Sigmoid colon (tissue), 7 donors: ENCODE measurements at places on chromosomes 4 and X.

GRCh38 chr4:31088600-31089230 lies 368.5 kb downstream of the PCDH7 start:
- H3K27me3 ChIP-seq = no peaks in the 10 kb centered on the region
- no peaks in the 10 kb centered on the region for H3K36me3 ChIP-seq
- DNase-seq = no peak
- peak overlapping the region; percentile 15 for H3K27ac ChIP-seq
- no peak overlapping the region for H3K4me3 ChIP-seq

- no peaks in the 10 kb centered on the region for H3K27me3 ChIP-seq
- no peak for DNase-seq
- H3K4me1 ChIP-seq = no peaks in the 10 kb centered on the region
- H3K36me3 ChIP-seq = no peaks in the 10 kb centered on the region
These were observed 103.7 kb downstream of the SCD5 start for GRCh38 chr4:82694892-82695291.

GRCh38 chr4:7007944-7008343 lies 35.2 kb upstream of the TADA2B start:
- DNase-seq = no peak
- H3K36me3 ChIP-seq = no peaks in the 10 kb centered on the region
- H3K4me1 ChIP-seq = no peaks in the 10 kb centered on the region
- H3K27me3 ChIP-seq = no peaks in the 10 kb centered on the region
- H3K27ac ChIP-seq = no peak overlapping the region
- no peak overlapping the region for H3K4me3 ChIP-seq

- no peaks in the 10 kb centered on the region for H3K27me3 ChIP-seq
- H3K4me1 ChIP-seq = no peaks in the 10 kb centered on the region
- DNase-seq = no peak
- H3K27ac ChIP-seq = no peak overlapping the region
- no peak overlapping the region for H3K4me3 ChIP-seq
- H3K36me3 ChIP-seq = no peaks in the 10 kb centered on the region
These were observed 253.9 kb upstream of the PPARGC1A start for GRCh38 chr4:24143741-24144140.

DNA sequence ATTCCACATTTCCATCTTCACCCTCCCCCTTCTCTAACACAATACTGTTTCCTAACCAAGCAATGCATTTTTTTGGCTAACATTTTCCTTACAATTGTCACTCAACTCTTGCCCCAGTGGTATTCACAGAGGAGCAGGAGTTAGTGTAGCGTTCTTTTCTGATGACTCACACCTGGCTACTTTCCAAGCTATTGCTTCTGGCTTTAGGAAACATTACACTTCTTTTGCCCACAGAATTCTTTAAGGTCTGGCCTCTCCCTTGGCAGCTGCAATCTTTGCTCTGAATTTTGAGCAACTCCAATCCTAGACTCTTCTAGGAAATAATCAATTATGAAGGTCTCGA lies 27.5 kb upstream of the PDGFC start:
- DNase-seq = no peak
- peak overlapping the region; percentile 23 for H3K27ac ChIP-seq
- H3K4me3 ChIP-seq = no peak overlapping the region
- H3K27me3 ChIP-seq = no peaks in the 10 kb centered on the region
- no peaks in the 10 kb centered on the region for H3K36me3 ChIP-seq

- peaks cover 53% of the 10 kb centered on the region for H3K4me1 ChIP-seq
- H3K4me3 ChIP-seq = no peak overlapping the region
- H3K27ac ChIP-seq = peak overlapping the region; percentile 82
- H3K27me3 ChIP-seq = no peaks in the 10 kb centered on the region
These were observed 87.0 kb downstream of the SYNPO2 start for GRCh38 chr4:118975449-118976192.

- no peaks in the 10 kb centered on the region for H3K4me1 ChIP-seq
- H3K4me3 ChIP-seq = peak overlapping the region; percentile 58
- H3K27ac ChIP-seq = peak overlapping the region; percentile 91
- H3K36me3 ChIP-seq = no peaks in the 10 kb centered on the region
- no peaks in the 10 kb centered on the region for H3K27me3 ChIP-seq
These were observed 1.5 kb upstream of the ASMTL start for GRCh38 chrX:1453951-1454785.

- no peaks in the 10 kb centered on the region for H3K27me3 ChIP-seq
- no peaks in the 10 kb centered on the region for H3K4me1 ChIP-seq
- DNase-seq = no peak
- no peak overlapping the region for H3K4me3 ChIP-seq
- no peaks in the 10 kb centered on the region for H3K36me3 ChIP-seq
- no peak overlapping the region for H3K27ac ChIP-seq
These were observed 6.9 kb downstream of the FGF13 start for GRCh38 chrX:138704596-138704995.

GRCh38 chr4:168361365-168362024 lies 42.9 kb upstream of the DDX60 start:
- no peak overlapping the region for H3K4me3 ChIP-seq
- H3K36me3 ChIP-seq = no peaks in the 10 kb centered on the region
- H3K27me3 ChIP-seq = no peaks in the 10 kb centered on the region
- no peak overlapping the region for H3K27ac ChIP-seq
- H3K4me1 ChIP-seq = no peaks in the 10 kb centered on the region

- H3K27me3 ChIP-seq = no peaks in the 10 kb centered on the region
- no peak overlapping the region for H3K4me3 ChIP-seq
- DNase-seq = no peak
- no peaks in the 10 kb centered on the region for H3K4me1 ChIP-seq
These were observed 317.1 kb downstream of the DCTD start for GRCh38 chr4:182600093-182600492.

DNA sequence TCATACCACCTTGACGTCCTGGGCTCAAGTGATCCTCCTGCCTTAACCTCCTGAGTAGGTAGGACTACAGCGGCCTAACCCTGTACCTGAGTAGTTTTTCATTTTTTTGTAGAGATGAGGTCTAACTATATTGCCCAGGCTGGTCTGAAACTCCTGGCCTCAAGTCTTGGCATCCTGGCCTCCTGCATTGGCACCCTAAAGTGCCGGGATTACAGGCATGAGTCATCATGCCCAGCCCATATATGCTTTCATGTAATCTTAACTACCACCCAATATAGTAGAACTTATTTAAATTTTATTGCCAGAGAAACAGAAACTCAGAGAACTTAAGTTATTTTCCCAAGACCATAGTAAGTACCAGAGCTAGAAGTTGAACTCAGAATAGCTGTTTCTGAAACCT lies 27.1 kb downstream of the AFM start:
- no peak overlapping the region for H3K4me3 ChIP-seq
- no peak overlapping the region for H3K27ac ChIP-seq
- no peaks in the 10 kb centered on the region for H3K4me1 ChIP-seq
- no peaks in the 10 kb centered on the region for H3K36me3 ChIP-seq
- DNase-seq = no peak

DNA sequence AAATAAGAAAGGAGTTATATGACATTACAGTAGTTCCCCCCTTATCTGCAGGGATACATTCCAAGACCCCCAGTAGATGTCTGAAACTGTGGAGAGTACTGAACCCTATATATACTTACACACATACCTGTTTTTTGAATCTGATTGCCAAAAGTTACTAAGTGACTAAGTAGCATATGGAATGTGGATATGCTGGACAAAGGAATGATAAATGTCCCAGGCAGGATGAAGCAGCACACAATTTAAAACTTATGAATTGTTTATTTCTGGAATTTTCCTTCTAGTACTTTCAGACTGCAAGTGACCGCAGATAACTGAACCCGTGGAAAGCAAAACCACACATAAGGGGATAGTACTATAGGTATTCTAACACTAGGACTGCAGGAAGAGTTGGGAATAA lies 22.7 kb downstream of the UGDH start:
- H3K4me1 ChIP-seq = no peaks in the 10 kb centered on the region
- no peak overlapping the region for H3K4me3 ChIP-seq
- no peaks in the 10 kb centered on the region for H3K27me3 ChIP-seq
- DNase-seq = no peak

DNA sequence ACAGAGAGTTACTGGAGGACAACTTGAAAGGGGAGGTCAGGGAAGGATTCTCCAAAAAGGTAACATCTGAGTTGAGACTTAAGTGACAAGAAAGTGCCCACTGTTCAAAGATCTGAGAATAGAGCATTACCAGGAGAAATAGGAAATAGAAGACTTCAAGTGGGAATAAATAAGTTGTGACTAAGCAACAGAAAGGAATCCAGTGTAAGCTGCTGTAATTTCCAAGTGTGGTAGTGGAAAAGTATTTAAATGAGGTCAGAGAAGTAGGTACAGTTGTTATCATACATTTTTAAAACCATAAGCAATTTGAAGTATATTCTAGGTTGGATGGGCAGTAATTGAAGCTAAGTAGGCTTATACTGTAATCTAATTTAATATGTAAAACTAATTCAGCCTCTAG lies 211.9 kb downstream of the FBXO8 start:
- H3K27ac ChIP-seq = no peak overlapping the region
- H3K4me1 ChIP-seq = peaks cover 17% of the 10 kb centered on the region
- no peak for DNase-seq
- no peak overlapping the region for H3K4me3 ChIP-seq

DNA sequence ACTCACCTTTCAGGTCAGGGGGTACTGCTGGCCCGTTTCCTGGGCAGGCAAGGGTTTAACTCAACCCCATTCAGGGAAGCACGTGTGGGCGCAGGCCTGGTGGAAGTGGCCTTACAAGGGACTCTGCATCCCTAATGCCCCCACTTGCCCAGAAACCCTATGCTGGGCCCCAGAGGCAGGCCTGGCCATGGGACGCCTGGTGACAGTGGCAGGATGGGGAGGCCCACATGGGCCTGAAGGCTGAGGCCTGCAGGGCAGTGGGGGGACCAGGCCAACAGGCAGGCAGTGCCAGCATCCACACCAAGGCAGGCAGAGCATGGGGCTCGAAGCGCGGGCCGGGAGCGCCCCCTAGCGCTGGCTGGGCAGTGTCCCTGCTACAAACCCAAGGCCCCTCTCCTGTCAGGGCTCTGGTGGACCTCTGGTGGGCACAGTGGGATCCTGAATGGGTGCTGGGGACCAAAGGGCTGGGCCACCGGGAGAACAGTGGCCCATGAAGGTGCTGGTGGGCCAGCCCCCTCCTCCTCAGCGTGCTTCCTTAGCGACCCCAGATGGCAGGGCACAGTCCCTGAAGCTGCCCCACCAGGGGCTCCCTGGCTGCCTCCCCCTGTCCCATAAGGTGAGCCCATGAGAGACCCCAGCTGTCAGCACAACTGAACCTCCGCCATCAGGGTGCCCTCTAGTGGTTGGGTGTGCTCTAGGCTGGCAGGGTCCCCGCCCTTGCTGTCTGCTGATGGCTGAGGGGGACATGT lies 16.8 kb downstream of the FGFR3 start:
- DNase-seq = peak; percentile 80
- no peak overlapping the region for H3K27ac ChIP-seq
- peaks cover 22% of the 10 kb centered on the region for H3K4me1 ChIP-seq
- peaks cover 2% of the 10 kb centered on the region for H3K36me3 ChIP-seq
- no peaks in the 10 kb centered on the region for H3K27me3 ChIP-seq
- no peak overlapping the region for H3K4me3 ChIP-seq

DNA sequence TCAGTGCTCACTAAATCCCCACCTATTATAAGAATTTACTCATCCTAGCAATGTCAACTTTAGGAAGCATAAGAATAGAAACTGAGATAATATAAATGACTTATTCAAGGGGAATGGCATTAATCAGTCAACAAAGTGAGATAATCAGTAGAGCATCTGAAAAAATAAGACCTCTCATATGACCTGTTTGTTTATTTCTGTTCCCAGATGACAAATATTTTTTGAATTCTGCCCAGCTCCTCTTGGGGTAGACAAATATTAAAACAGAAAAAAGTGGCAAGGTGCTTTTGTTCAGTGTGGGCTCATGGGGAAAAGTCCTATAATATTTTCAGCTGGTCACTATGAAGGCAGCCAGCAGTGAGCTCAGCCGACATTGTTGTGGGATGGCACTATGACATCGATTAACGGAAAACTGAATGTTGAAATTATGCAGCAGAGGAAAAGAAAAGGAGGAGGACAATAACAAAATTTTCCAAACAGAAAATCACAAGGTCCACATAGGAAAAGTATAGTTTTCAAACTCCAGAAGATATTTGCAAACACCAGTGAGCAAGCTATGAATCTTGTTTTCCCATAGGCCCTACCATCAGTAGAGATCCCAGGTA lies 109.6 kb downstream of the ANXA3 start:
- no peak overlapping the region for H3K4me3 ChIP-seq
- H3K27me3 ChIP-seq = no peaks in the 10 kb centered on the region
- H3K27ac ChIP-seq = peak overlapping the region; percentile 48
- H3K36me3 ChIP-seq = no peaks in the 10 kb centered on the region
- H3K4me1 ChIP-seq = no peaks in the 10 kb centered on the region

- H3K4me3 ChIP-seq = peak overlapping the region; percentile 12
- no peaks in the 10 kb centered on the region for H3K4me1 ChIP-seq
- no peaks in the 10 kb centered on the region for H3K36me3 ChIP-seq
- no peak overlapping the region for H3K27ac ChIP-seq
- peaks cover 23% of the 10 kb centered on the region for H3K27me3 ChIP-seq
These were observed 52.4 kb upstream of the TMEM33 start for GRCh38 chr4:41882625-41883347.

DNA sequence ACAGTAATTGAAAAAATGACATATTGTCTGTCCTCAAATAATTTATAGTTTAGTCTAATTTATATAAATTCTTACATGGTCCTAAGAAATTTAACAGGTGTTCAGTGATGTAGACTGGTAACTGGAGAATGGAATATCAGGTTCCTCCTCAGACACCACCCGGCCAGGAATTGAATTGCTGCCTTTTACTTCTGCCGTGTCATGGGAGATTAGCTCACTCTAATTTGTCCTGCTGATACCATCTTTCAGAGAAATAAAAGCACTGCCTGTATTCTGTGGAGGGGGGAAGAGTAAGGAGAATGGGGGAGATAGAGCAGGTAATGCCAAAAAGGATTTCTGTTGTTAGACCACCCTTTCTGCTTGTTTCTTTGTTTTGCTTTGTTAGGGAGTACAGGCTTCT lies 125.2 kb upstream of the KLHL4 start:
- H3K27ac ChIP-seq = no peak overlapping the region
- H3K4me1 ChIP-seq = no peaks in the 10 kb centered on the region
- no peaks in the 10 kb centered on the region for H3K36me3 ChIP-seq
- DNase-seq = no peak

GRCh38 chrX:104112326-104112951 lies at the start of gene ZCCHC18:
Gene ZCCHC18 (plus strand): TSS chrX:104112523. CDS start chrX:104114112, 1,589 bp downstream.
- no peaks in the 10 kb centered on the region for H3K27me3 ChIP-seq
- no peaks in the 10 kb centered on the region for H3K4me1 ChIP-seq

GRCh38 chr4:176309772-176310171 lies 10.0 kb upstream of the SPCS3 start:
- peaks cover 6% of the 10 kb centered on the region for H3K4me1 ChIP-seq
- H3K36me3 ChIP-seq = no peaks in the 10 kb centered on the region
- no peak overlapping the region for H3K4me3 ChIP-seq

GRCh38 chr4:161183729-161184128 lies 980.1 kb downstream of the FSTL5 start:
- no peaks in the 10 kb centered on the region for H3K36me3 ChIP-seq
- no peak overlapping the region for H3K27ac ChIP-seq
- DNase-seq = no peak
- no peaks in the 10 kb centered on the region for H3K27me3 ChIP-seq

GRCh38 chr4:95213366-95213765 lies 335.4 kb downstream of the UNC5C start:
- no peaks in the 10 kb centered on the region for H3K27me3 ChIP-seq
- DNase-seq = no peak
- H3K4me3 ChIP-seq = no peak overlapping the region
- no peak overlapping the region for H3K27ac ChIP-seq

GRCh38 chrX:143788265-143788664 lies 67.7 kb upstream of the SPANXN2 start:
- H3K27me3 ChIP-seq = no peaks in the 10 kb centered on the region
- no peak overlapping the region for H3K27ac ChIP-seq
